ENCODE measurements at places on chromosomes 16 and 17.
A peak's percentile ranks its signal among the peaks of the same experiment; 100 is the strongest.

DNA sequence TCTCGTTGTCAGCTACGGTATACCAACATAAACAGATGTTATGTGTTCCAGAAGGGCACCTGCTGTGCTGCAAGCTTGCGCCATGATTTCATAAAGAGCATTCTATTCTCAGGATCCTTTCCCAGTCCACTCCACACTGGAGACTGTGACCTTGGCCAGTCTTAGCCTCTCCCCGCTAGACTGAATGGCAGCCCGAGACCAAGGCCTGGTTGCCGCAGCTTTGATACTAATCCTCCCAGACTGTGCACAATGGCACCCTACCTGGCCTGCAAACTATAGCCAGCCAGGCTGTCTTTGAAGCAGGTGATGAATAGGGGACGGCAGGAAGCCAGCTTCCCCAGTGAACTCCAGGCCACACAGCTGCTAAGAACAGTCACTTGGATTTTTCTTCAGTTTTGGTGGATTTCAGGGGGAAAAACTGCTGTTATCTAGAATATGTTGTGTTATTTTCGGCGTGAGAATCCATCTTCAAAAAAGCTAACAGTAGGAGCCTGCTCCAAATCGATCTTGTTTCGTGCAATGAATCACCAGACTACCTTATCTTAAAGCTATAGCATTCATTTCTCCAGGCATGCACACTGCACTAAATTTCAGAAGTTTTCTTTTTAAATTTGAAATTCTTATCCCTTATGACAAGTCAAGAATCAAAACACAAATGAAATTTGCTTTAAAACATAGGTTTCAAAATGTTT lies 289.0 kb downstream of the CEP112 start:
- DNase-seq = no peak

DNA sequence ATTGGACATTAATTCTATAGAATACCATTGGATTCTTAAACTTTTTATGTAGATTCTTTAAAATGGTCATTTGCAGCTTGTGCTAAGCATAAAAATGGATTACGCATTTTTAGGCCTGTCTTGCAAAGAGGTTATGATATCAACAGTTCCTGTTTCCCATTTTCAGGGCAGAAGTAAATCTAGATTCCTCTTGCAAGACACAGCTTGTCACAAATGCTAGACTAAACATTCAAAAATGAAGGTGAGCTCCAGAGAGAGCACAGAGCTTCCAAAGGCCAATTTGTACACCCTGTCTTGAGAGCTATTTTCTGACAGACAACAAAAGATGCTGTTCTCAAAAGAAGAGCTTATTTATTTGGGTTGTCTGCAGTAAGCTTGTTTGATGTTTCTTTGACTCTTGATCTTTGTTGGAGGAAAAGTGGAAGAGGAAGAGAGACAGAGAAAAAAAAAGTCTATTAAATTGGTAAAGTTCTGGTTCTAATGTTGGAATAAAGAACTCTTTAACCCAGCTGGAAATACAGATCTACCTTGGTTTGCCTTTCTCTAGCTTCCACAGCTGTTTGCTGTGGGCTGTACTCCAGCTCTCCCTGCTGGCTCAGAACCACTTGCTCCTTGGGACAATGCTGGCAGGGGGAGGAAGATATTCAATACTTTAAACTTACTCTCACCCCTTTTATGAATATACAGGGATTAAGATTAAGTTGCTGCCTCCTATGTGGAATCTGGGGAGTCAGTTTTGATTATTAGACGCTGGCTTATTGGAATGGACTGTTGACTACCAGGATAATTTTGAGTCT lies 651.8 kb downstream of the CDH11 start:
- no peak for DNase-seq

DNA sequence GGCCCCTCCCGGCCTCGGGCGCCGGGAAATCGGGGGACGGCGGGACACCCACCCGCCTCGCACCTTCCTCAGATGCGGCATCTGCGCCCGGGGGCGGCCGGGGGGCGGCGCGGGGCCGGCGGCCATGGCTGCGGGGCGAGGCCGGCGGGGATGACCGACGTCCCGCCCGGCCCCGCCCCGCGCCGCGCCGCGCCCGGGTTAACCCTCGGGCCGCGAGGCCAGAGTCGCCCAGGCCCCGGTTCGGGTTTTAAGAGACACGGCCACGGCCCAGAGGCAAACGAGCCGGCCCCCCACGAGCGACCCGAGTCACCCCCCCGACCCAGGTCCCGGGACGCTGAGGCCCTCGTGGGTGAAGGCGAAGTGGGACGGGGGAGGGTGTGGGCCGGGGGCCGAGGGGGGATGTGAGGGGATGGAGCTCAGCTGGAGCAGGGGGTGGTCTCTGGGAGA lies at the start of gene RGS11:
Gene RGS11 (minus strand): TSS at position 159 of the 447 bp plus-strand sequence. CDS start 33 bp downstream, at position 126.
- no peak for DNase-seq

- DNase-seq = no peak
Observed at GRCh38 chr16:29760567-29761279, 14.9 kb upstream of the C16orf54 start.

GRCh38 chr17:49223517-49224197 lies 6.9 kb downstream of the PHOSPHO1 start:
- DNase-seq = peak; percentile 74

DNA sequence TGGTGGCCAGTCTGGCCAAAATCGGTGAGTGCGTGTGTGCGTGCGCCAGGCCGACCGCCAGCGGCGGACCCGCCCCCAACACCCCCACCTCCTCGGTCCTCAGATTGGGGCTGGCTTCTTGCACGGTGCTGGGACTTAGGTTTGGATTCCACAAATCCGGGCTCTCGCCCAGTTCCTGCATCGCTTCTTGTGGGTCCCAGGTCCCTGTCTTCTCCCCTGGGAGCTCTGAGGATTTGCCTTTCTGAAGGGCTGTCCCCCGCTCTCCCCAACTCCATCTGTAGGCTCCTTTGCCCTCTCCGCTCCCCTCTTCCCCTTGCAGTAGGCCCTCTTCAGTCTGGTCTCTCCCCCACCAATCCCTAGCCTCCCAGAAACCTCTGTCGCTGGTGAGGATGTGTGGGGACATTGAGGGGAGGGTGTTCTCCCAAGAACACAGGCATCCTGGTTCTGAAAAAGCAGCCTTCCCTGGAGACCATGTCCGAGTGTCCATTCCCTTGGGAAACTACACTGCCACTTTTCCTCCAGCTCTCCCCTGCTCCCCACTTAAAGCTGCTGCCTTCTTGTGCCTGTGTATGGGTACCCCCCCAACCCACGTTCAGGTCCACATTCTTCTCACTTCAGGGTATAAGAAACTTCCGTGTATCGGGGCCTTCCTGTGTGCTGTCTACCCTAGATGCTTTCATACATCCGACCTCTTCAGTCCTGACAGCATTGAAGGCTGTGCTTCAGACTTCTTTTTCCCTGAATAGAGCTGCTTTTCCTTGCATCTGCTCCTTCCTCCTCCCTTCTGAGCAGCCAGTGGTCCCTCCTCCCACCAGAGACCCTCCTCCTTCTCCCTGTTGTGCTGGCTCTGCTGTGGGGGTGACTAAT lies 632 bp downstream of the SLC9A5 start:
- no peak for DNase-seq

DNA sequence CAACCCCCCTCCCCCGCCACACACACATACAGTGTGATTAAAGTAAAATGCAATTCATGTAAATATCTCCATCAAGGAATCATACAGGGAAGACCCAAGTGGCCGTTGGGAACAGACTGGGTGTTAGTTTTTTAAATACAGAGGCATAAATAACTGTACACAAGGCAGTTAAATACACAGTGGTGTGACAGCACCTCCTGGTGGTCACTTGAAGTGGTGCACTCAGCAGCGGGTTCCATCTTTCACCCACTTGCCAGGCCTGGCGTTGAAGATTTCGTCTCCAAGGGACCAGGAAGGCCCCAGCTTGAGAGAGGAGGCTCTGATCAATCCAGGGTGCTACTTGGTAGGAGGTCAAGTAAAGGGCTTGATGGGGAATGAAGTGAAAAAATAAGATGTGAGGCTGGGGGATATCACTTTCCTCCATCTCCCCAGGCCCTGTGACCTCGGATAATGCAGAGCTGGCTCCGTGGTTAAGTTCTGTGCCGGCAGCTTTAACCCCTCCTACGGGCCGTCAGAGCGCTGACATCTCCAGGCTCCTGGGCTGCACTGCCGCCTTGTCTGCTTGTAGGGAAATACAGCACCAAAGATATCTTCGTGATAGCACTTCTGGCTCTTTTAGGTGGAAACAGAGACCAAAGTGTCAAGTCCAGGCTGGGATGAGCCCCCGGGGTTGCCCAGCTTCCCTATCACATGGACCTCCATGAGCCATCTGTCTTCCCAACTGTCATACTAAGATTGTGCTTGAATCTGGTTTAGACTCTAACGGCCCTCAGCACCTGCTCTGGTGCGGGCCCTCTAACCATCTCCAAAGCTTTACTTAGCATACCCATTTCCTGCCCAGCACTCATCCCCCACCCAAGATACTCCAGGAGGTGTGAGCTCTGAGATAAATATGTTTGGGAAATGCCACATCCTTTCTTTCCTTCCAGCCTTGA lies 20.7 kb downstream of the LGALS9 start:
- DNase-seq = peak; percentile 62

GRCh38 chr17:17628388-17629008 lies 37.0 kb upstream of the PEMT start:
- DNase-seq = peak; percentile 58

GRCh38 chr17:75346906-75347305 lies 57.7 kb upstream of the SLC25A19 start:
- DNase-seq = no peak

- DNase-seq = peak; percentile 73
Observed at GRCh38 chr16:68064791-68065365, 20.3 kb upstream of the NFATC3 start.

DNA sequence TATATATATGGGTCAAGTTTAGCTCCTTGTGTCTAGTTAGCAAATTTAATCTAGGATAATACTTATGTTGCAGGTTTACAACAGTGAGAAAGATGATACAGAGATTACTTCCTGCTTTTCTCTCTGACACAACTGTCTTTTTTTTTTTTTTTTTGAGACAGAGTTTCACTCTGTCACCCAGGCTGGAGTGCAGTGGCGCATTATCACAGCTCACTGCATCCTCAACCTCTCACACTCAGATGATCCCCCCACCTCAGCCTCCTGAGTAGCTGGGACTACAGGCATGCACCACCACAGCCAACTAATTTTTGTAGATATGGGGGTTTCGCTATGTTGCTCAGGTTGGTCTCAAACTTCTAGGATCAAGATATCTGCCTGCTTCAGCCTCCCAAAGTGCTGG lies 706.9 kb upstream of the SOX9 start:
- no peak for DNase-seq

DNA sequence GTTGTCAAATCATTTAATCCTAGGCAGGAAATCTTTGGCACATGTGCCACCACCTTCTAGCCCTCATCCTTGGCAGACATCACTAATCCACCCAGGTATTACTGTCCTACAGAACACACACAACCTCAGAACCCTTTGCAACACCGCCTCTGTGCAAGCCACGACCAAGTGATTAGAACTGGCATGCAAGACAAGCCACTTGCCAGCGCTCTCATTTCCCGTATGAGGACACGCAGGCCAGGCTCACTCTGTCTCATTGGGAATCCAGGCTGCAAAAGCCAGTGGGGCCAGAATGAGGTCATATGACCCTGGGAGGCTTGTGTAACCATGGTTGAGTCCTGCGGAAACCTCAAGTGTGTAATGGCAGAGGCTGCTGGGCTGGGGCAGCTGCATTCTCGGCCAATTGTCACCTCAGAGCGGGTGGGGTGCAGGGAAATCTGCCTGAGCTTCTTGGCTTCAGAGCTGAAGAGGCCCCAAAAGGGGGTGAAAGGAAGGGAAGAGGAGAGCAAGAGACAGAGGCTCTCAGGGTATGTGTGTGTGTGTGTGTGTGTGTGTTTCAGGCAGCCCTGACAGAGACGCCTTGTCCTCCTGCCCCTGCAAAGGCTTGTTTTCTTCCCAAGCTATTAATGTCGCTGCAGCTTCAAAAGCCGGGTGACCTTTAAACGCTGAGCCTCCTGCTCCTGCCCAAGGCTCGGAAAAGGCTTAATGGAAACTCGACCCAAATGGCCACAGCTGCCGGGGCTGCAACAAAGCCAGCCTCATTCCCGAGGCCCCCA lies 43.2 kb upstream of the MRPS23 start:
- peak; percentile 72 for DNase-seq

- DNase-seq = no peak
Observed at GRCh38 chr16:47045023-47045422, 71.5 kb upstream of the DNAJA2 start.

DNA sequence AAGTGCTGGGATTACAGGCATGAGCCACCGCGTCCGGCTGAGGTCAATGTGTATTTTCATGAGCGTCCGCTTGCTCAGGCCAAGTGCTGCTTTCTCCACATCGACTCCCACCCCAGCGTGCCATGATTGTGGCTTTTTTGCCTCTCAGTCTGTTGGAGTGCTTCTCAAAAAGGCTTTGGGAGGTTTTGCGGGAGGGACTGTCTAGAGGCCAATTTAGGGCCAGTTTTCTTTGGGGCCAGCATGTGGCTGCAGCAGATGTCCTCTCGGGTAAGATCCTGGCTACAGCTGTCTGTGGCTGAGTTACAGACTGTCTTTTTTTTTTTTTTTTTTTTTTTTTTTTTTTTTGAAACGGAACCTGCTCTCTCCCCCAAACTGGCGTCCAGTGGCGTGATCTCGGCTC lies 6.5 kb downstream of the C16orf90 start:
- no peak for DNase-seq

DNA sequence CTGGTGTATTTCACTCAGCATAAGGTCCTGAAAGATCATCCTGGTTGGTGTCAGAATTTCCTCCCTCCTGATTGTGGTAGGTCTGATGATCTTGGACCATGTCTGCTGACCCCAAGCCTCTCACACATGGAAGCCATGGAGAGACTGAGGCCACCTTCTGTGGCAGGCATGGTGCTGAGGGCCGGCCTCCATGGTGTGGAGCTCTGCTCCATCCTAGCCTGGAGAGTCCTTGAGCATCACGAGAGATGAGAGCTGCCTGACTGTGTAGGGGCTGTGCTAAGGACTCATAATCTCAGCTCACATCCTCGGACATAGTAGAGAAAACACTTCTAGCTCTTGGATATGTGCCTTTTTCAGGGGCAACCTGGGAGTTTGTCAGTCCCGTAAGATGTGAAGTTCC lies 40.6 kb downstream of the MPRIP start:
- no peak for DNase-seq

- no peak for DNase-seq
Observed at GRCh38 chr17:72778169-72779151, 314.0 kb downstream of the SLC39A11 start.

DNA sequence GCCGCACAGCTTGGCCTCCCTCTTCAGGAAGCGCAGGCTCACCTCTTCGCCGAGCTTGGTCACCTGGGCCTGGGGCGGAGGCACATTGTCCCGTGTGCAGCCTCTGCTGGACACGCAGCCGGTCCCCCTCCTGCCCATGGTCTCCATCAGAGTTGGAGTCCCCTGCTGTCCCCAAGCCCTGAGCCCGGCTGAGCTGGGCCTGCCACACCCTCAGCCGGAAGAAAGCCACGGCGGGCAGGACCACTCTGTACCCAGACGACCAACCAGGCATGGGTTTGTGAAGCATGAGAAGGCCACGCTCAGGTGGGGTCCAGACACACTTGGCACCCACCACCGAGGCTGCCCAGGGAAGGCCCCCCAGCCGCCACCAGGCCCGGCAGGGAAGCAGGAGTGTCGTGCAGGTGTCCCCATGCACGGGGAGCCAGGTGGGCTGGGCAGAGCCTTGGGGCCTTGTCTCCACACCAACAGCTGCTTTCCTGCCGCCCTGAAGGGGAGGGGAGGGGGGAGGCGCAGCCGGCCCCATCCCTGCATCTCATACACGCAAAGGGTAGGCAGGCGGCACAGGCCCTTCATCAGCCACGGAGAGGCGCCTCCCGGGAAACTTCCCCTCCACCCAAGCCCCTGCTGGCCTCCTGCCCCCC lies 5.2 kb downstream of the CCDC154 start:
- no peak for DNase-seq
